AG09309 (cell line): ENCODE measurements at places on chromosomes 4 and X.

DNA sequence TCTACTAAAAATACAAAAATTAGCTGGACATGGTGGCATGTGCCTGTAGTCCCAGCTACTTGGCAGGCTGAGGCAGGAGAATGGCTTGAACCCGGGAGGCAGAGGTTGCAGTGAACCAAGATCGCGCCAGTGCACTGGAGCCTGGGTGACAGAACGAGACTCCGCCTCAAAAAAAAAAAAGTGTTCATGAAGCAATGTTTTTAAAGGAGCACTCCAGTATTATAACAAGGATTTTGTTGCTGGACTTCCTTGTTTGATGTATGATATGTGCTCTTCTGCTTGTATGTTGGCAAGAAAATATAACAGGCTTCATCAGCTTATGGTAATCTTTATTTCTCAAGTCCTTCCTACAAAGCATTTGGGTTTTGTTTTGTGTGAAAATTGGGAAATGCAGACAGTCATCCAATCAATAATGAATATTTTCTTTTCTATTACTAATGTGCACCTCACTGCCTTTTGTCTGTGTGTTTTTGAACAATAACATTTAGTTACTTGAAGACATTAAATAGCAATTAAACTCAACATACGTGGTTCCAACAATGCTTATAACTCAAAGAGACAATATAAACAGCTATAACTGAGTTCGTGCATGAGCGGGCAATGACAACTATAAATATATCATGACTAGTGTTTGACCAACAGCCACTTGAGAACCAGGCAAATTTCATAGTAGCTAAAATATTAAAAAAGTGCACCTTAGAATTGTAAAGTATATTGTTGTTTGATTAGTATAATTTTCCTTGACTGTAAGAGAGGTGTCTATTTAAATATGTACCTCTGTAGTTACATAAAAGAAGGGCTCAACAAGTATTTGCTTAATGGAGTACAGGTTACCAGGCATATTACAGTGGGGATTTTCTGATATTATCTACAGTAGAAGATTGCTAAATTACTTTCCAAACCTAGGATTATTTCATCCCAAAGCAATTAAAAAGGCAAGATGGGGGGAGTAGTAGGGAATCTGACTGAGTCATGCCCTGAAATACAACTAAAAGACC is 210.7 kb downstream of the PPP3CA start:
- DNase-seq = no peak

- DNase-seq = no peak
These were observed 87.5 kb downstream of the PPP3CA start for GRCh38 chr4:101259876-101260275.

DNA sequence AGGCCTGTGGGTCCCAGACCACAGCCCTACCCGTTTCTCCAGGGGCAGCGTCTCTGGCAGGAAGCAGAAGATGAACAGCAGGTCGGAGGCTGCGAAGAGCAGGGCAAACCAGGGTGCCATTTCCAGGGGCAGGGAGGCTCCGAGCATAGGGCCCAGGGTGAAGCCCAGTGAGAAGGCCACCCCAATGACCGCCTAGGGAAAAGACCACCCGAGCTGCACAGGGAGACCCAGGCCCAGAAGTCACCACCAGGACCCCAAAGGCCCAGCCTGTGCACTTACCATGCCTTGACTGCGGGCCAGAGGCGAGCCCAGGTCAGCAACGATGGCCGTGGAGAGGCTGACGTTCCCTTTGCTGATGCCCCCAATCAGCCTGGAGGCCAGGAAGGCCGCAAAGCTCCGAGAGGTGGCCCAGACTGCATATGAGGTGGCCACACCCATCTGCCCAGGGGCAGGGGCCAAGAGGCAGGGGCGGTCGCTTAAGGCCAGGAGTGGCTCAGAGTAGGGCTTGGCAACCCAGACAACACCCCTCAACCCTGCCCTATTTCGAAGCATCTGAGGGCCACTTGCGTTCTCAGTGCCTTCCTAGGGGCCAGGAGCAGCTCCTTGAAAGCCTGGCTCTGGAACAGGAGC is 30.8 kb downstream of the NOP14 start:
- no peak for DNase-seq

GRCh38 chrX:1477229-1477628 is 24.5 kb upstream of the ASMTL start:
- DNase-seq = no peak

DNA sequence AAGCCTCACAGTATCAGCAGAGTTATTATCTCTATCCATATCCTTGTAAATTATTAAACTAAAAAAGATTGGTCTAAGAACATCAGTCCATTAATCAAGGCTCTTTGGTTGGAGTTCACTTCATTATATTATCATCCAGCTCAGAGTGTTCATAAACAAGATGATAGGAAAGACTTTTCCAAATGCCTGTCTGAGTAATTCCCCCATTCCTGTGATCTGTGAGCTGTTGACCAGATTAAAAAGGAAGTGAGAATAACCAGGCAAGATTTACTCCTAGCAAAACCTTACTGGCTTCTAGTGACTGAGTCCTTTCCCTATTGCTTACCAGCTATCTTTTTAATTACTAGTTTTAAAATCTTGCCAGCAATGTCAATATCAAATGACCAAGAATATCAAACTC is 14.9 kb downstream of the PKD2 start:
- DNase-seq = no peak

GRCh38 chrX:110397339-110397738 is 38.7 kb downstream of the RTL9 start:
- no peak for DNase-seq

- DNase-seq = no peak
These were observed 37.3 kb upstream of the MBTPS2 start for GRCh38 chrX:21802054-21802670.

DNA sequence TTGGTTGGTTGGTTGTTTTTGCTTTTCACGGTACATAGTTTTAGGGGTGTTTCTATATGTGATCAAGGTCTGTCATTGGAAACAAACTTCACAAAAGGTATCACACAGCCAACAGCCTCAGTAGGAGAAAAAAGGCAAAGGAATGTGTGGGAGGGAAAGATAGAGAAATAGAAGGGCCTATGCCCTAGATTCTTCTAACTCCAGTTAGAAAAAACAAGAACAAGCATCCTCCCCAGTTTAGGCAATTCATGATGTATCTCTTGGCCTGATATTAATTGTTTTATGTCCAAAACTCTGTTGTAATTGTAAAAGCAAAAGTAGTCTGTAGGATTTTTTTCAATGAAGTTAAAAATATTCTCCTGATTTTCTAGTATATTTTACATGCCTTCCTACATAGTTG is 192.4 kb upstream of the EDNRA start:
- no peak for DNase-seq

DNA sequence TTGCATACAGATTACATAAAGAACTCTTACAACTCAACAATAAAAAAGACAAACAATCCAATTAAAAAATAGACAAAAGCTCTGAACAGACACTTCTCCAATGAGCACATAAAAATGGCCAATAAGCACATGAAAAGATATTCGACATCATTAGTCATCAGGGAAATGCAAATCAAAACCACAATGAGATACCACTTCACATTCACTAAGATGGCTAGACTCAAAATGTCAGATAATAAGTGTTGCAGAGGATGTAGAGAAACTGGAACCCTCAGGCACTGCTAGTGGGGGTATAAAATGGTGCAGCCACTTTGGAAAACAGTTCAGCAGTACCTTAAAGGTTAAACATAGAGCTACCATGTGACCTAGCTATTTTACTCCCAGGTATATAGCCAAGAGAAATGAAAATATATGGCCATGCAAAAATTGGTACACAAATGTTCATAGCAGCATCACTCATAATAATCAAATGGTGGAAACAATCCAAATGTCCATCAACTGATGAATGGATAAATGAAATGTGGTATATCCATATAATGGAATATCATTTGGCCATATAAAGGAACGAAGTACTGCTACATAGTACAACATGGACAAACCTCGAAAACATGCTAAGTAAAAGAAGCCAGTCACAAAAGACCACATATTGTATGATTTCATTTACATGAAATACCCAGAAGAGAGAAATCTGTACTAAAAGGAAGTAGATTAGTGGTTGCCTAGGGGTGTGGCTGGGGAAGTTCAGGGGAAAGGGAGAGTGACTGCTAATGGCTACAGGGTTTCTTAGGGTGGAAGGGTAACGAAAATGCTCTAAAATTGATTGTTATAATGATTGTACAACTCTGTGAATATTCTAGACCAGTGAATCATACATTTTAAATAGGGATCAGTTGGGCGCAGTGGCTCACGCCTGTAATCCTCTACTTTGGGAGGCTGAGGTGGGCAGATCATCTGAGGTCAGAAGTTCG is 29.4 kb downstream of the SASH3 start:
- no peak for DNase-seq

GRCh38 chr4:27692158-27692557 is 831.5 kb downstream of the STIM2 start:
- peak; percentile 31 for DNase-seq

- no peak for DNase-seq
These were observed 999 bp downstream of the NAP1L5 start for GRCh38 chr4:88696630-88697029.

DNA sequence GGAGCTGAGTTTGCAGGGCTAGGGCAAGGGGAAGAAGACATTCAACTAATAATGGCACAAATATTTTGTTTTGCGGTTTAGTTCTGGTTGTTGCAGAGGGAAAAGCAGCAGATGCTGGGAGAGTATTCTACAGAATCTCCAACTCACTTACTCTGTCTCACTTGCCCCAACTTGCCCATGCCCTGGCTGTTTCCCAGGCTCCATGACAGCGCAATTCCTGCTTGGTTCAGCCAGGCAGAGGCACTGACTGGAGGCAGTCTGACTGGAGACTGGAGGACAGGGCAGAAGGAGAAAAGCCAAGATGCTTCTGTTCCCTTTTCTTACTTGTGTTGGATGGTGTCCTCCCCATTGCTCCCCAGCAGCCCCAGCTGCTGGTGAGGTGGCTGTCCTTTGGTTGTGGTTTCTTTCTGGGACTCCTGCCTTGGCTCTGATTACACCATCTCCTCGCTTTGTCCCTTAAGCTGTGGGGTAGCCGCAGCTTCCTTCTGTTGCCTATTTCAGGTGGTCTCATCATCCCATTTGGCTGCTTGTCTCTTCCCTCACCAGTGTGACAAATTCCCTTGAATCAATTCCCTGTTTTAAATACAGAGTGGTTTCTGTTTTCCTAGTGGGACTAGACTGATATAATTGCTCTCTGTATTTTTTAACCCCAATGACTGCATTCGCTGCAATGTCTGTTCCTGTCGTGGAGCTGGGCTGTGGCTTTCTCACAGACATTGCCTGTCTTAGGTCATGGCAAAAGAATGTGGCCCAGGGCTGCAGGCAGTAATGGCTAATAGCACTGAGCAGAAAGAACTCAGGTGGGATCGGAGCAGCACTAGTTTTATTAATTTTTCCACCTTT is 24.2 kb upstream of the RASL11B start:
- peak; percentile 24 for DNase-seq

- no peak for DNase-seq
These were observed 131.1 kb downstream of the KLHL8 start for GRCh38 chr4:87089368-87089767.

DNA sequence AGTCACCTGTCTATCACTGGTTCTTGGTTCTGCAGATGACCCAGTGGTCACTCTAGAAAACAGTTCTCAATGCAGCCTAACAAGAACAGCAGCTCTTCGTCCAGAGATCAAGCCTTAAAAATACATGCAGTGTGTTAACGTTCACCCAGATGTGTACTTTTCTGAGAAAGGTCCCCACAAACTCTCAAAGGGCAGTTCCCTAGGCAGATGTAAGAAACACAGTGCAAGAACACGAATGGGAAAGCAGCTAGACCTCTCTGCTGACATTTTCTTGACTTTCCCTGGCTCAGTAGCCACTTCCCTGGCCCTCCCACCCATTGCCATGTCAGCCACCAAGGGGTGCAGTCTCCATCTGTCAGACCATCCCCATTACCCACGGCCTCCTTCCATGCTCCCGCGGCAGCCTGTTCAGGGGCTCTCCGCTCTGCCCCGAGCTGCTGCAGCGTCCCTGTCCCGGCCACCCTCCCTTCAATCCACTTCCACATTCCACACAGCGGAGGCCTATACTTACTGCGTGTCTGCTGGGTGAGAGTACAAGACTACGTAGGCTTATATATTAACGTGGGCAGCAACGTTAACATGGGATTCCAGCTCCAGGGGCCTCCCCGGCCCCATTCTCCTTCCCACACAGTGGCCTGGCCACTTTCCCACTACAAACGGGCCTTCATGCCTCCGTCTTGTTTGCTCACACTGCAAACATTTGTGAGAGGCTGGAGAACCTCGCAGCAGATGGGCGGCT is 34.3 kb downstream of the IRF2 start:
- DNase-seq = peak; percentile 23

GRCh38 chr4:336893-337142 is 796 bp upstream of the ZNF141 start:
- no peak for DNase-seq

- DNase-seq = no peak
These were observed 65.0 kb downstream of the TSPAN7 start for GRCh38 chrX:38626296-38626695.

DNA sequence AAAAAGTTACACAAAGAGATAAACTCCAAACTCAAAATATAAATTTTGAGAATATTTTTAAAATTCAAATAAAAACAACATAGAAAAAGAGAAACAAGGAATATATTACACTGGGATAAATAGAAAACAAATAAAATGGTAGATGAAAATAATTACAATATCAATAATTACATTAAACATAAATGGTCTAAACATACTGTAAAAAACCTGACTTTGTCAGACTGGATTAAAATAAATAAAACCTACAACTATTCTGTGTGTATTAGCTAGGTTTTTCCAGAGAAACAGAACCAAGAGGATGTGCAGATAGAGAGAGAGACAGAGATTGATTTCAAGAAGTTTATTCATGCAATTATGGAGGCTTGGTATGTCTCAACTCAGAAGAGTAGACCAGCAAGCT is 126.5 kb downstream of the LRBA start:
- no peak for DNase-seq

DNA sequence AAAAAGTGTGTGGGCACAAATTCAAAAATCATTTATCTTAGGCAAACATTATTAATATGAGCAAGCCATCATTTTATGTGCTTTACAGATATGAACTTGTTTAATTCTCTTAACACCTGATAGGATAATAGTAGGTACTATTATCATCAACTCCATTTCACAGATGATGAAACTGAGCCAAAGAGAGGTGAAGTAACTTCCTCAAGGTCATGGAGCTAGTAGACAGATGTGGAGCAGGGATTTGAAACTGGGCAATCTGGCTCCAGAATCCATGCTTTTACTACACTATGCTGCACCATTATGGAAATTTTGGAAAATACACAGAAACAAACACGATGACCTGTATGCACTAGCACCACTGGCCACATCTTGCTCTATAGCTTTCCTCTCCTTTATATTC is 1.0 kb upstream of the PIN4 start:
- DNase-seq = no peak

- no peak for DNase-seq
These were observed 1.0 kb upstream of the SUV39H1 start for GRCh38 chrX:48695534-48695896.

- DNase-seq = no peak
These were observed 3.3 kb upstream of the SH3RF1 start for GRCh38 chr4:169274033-169274432.

- DNase-seq = no peak
These were observed 432.8 kb downstream of the ANKRD50 start for GRCh38 chr4:124279741-124280140.

DNA sequence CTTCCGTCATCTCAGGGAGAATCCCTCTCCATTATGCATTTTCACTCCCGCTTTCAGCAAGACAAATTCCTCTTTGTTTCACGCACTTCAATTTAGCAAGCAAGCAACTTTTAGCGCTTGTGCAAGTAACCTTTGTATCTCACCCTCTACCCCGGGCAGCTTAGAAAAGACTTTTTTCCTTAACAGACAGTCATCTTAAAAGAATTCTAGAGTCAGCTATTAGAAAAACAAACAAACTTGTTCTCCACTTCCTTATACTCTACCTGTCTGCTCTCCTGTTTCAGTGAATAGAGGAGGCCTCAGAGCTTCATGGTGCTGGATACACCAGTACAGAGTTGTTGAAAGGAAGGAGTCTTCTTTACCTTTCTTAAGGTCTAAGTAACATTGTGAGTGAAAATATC is 12.1 kb downstream of the TIGD2 start:
- DNase-seq = no peak
